ENCODE measurements at places on chromosomes 12 and 14.
A peak's percentile ranks its signal among the peaks of the same experiment; 100 is the strongest.

DNA sequence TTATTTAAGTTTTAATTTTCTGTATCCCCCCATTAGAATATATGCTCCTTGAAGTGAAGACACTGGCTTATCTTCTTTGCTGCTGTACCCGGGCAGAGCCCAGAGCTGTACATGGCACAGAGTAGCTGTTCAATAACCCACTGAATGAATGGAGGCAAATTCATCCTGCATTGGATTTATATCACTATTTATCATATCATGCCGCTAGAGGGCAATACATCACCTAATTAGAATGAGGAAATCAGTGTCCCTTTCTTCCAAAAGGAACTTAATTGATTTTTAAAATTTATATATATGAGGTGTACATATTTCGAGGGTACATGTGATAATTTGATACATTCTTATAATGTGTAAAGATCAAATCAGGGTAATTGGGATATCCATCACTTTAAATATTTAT is 89.2 kb upstream of the TMEM260 start:
- peak; percentile 54 for DNase-seq

DNA sequence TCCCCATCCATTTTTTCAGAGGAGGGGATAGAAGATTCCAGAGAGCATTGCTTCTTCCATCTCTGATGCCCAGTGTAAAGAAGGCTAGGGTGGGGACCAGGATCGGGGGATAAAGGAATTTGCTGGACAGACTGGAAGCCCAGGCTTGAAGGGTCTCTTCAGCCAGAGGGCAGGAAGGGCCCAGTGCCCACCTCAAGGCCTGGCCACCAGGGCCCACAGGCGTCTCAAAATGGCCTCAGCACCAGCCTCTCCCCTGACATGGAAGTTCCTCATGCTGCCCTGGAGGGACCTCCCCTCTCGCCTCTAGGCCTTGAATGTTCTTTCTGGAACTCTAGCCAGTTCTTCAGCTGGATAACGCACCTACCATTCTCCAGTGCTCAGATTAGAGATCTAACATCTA is 2.8 kb downstream of the RPS6KL1 start:
- DNase-seq = no peak

DNA sequence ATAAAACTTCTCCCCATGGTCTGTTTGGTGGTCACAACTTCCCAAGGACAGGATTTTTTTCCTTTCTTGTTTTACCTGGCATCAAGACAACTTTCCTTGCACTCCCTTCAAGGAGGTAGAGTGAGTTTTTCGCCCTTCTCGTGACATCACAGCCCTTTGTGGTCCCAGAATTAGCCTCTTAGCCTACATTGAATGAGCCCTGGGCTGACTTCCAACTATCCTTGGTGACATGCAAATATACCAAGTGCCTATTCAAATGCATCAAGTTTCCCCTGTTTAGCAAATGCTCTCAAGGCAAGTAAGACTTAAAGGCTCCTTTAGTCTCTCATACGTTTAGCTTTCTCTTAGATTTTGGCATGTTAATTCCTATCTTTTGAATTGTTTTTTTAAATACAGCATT is 36.6 kb downstream of the TC2N start:
- peak; percentile 70 for DNase-seq

DNA sequence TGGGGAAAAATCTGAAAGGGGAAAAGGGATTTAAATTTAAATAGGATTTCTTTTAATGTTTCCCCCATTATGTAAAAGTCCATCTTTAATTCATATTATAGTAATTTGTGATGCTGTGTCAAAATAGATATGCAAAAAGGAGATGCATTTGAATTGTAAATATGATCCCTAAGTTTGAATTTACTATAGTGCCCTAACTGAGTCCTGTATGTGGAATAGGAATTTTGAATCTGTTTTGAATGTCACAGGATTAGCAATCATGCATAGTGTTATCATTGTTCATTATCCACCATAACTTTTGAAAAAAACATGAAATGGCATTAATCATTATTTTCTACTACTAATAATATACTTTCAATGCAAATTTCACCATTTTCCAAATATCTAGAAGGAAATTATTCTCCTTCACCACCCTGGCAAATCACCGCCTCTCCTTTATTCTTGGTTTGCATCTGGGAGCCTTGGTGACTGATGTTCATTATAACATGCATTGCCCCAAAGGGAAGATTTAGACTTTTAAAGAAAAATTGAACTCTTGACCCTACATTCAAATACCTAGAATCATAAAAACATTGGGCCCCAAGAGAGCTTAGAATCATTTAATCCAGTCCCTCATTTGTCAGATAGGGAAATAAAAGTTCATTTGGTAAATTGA is 341.5 kb upstream of the TMPO start:
- DNase-seq = no peak

- DNase-seq = no peak
These were observed 134.7 kb downstream of the FGD4 start for GRCh38 chr12:32533971-32534590.

DNA sequence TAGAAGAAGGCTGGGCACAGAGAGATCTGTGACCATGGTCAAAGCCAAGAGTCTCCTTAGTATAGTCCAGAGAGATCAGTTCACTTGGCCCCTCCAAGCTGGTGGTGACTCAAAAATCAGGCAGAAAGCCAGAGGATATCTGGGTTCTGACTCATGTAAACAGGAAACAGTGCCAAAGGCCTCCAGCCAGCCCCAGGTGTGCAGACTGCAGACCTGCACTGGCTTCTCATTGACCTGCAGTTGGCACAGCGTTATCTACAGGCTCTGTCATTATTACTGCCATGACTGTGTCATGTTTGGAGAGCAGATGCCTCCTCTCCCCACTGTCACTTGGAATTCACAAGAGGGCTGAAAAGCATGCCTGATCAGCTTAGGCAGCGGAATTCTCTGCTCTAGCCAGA is 295.7 kb upstream of the PRKD1 start:
- peak; percentile 76 for DNase-seq

GRCh38 chr12:93530358-93530757 is 42.1 kb upstream of the SOCS2 start:
- no peak for DNase-seq

DNA sequence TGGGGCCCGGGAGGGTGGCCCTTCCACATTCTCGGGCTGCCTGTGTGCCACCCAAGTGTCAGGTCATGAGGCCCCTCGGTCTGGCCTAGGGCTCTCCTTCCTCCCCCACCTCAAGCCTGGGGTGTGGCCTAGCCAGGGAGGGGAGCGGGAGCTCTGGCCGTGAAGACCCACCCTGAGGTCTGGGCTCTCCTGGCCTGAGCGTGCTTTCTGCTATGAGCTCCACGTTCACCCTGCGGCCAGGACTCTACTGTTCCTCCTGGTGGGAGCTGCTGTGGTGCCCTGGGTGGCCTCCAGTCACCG is 12.0 kb downstream of the PACS2 start:
- no peak for DNase-seq

GRCh38 chr14:50212726-50213125 is 18.7 kb downstream of the SOS2 start:
- no peak for DNase-seq

DNA sequence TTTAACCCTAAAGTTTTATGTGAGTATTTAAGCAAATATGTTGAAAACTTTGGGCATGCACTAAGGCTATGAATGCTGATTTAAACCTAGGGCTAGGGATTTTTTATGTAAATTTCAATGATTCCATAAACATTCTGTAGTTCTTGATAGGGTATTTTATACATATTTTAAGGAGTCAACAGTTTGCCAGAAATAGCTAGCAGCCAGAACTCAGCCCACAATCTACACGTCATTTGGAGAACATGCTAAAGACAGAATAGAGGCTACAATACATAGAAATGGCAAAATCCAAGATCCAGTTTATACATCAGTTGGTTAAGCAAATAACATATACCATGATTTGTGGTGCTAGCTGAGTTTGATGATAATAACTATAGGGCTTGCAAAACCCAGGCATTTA is 184.7 kb downstream of the TMEM117 start:
- no peak for DNase-seq

- no peak for DNase-seq
These were observed 85.0 kb upstream of the SLC38A4 start for GRCh38 chr12:46910830-46911229.

DNA sequence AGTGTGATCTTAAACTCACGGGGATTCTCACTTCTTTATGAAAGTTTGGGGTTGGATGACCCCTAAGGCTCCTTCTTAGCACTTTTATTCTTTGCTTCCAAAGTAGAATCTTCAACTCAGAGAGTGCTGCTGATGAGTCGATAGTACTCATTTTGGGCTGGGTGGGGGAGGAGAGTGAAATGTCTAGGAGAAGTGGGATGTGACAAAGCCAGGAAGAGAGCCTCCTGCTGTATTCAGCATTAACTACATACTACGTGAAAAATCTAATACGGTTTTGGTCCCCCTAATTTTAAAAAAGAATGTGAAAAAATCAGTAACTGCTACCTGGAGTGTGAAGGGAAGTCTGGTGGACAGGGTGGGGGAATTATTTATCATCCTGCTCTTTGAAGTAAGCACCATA is 148.3 kb downstream of the SAMD4A start:
- no peak for DNase-seq

DNA sequence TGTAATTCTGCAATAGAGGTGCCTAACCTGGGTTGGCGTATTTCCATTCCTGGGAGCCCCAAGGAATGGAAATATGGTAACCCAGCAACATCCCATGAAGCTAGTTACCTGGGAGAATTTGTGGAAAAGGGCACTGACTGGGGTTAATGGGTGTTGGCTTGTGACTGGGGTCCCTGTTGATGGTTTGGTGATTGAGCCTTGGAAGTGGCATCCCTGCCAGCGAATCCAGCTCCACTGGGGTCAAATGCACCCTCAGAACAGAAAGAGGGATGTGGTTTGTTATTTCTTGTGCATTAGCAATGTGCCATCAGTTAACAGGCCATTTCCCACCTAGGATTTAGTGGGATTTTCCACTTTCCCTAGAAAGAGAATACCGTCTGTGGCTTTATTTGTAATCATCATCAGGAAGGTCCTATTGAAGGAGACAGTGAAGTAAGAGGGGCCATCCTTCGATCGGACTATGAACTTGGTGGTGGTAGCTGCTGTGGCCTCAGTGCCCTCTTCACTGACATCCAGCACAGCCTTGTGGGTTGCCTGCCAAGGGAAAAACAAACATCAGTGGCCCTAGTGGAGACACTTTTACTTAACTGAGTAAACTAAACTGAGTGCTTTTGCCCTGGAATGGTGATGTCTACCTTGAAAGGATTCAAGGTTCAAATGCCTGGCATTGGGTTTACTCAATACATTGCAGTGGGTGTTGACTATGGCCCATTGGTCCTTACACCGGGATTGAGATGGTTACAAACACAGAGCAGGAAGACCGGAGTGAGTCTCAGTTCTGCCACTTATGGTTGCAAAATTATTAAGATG is 10.4 kb upstream of the SERPINA11 start:
- no peak for DNase-seq
